Thoracic aorta (tissue), 2 donors: ENCODE measurements at places on chromosomes 2 and 18. TPM values are rescaled to one million over a fixed set of nuclear protein-coding genes. Genes with fewer than 3 reads are reported as not detected.

DNA sequence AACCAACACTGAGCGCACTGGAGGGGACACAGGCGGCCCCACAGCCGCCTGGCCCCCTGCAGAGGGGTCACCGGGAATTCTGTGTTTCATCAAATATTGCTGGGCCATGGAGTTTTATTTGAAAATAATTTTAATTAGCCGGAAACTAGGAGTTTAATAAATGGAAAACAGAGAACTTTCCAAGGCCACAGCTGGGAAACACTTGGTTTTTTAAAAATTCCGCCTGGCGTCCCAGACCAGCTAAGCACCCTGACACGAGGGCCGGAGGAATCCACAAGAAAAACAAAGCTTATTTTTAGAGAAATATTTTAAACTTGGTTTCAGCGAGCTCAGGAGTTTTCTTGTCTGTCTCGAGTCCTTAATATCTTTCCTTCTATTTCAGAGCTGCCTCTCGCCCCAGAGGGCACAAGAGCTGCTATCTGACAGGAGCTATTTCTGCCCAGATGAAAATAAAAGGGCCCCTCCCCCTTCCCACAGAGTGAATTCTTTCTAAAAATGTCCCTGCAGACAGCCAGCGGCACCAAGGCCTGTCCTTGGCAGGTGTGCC is 8.2 kb downstream of the ZFP36L2 start:
- H3K27ac ChIP-seq: peak overlapping the region; percentile 98
- peaks cover 9% of the 10 kb centered on the region for H3K36me3 ChIP-seq
- no peak for DNase-seq
- H3K4me3 ChIP-seq: peak overlapping the region; percentile 88

DNA sequence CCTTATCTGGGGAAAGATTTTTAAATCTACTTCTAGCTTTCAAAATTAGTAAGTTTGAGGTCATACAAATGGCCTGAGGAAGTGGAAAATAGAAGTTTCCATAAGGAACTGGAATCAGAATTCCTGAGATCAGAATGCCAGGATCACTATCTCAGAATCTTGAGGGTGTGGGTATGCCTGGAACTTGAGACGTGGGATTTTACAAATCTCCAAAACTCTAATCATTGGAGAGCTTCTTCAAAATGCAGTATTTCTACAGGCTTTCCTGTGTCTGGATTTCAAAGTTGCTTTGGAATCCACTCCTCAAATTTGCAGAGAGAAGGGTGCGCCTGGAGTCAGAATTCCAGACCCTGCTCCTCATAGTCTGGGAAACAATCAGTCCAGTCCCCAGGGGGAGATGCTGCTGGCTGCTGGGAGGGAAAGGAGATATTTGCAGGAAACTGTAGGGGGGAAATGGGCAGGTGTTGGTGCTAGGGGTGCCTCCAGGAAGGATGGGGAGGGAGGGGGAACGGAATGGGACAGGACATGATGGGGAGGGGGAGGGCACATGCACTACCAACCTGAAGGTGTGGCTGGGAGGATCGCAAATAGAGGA is 31.0 kb upstream of the CATIP start:
- no peak overlapping the region for H3K27ac ChIP-seq
- DNase-seq: no peak
- H3K27me3 ChIP-seq: no peaks in the 10 kb centered on the region

- no peak overlapping the region for H3K4me3 ChIP-seq
- H3K4me1 ChIP-seq: no peaks in the 10 kb centered on the region
- H3K27me3 ChIP-seq: no peaks in the 10 kb centered on the region
- no peaks in the 10 kb centered on the region for H3K36me3 ChIP-seq
These were observed 913.7 kb upstream of the ACVR2A start for GRCh38 chr2:146931109-146931508.

The GKN1 gene
- total RNA-seq: 20.7 TPM

The TMEM87B gene
- 35.3 TPM for total RNA-seq

The G6PC2 gene
- total RNA-seq: not detected

The B3GNT7 gene
- 11.4 TPM for total RNA-seq
